SW 1271 (cell line): ENCODE measurements at places on chromosomes 11 and 22.

- no peak for DNase-seq
Measured at GRCh38 chr22:30253205-30253852, 6.8 kb upstream of the LIF start.

GRCh38 chr11:130112071-130112830 is 42.6 kb downstream of the APLP2 start:
- no peak for DNase-seq

DNA sequence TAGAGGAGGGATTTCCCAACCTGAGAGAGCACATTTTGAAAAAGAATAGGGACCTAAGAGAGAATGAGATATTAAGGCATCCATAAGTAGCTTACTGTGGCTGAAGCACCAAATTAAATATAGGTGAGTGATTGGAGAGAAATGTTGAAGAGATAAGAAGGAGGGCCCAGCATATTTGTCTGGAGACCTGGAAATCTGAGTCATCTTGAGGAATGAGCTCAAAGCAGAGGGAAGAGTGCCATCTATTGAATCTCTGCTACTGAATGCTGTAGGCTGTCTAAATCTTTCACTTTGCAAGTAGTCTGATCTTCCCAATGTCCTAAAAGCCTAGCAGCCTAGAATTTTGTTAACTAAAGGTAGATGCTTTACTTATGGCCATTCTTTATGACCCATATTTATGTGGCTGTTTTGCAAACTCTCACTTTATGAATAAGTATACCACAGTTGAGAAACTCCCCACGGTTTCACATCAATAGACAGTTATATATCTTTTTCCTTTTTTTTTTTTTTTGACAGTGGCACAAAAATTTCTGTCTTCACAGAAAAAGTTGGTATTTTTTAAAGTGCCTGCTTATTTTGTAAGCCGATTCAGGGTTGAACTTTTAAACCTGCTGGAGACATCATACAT is 2093.5 kb downstream of the LRRC4C start:
- DNase-seq, result peak; percentile 37

DNA sequence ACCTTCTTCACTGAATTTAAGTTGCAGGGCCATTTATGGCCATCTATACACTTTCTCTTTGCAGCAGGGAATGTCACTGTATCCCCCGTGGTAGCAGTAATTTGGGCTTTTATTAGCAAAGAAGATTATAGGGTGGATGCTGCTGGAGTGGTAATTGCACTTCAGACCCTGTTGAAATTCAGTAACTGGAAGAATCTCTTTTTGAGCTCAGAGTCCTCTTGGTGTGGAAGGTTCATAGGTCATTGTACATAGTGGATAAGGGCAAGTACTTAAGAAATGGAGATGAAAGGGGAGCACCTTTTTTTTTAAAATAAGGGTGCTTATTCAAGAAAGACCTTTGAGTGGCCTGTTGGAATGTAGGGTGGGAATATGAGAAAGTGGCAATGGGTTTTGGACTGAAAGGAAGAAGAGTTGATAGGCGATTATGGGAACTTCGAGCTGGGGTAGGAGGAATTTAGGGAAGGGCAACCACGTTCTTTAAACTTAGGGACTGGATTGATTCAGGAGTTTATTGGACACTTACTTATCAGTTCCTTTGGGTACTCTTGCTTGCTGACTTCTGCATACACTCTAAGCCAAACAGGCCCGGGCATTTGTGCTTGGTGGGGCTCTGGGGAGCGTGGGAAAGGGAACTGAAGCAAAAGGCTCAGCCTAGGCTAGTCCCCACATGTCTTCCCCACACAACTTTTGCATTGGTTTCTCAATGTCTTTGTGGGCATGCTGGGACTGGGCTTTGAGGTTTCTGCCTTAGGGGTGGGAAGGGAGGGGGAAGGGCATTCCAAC is 26.5 kb downstream of the CTNND1 start:
- DNase-seq, result no peak

DNA sequence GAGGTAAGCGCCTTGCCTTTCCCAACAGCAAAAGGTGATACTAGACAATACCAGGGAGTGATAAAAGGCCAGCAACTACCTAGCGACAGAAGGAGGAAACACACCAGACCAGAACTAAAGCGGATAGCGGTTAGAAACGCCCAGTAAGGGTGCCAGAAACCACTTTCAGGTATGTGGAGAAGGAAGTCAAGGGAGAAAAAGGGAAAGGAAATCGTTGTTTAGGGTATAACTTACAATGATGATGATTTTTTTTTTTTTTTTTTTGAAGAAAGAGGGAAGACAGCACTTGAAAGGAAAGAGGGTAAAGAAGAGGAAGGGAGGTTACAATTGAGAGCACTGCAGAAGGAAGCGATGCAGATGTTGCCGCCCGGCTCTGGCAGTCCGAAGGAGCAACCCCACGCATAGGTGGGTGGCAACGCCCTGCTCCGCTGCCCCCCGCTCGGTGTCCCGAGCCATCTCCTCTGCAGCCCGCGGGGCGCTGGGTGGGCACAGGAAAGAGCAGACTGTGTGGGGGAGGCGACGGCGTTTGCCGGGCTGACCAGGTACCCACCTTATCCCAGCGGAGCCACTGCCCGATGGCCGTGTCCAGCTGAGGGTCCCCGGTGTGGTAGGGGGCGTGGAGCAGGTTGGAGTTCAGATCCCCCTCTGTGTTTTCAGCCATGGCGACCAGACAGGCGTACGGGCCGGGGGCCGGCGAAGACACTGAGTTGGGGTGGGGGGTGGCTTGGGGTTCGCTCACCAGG is 561 bp downstream of the PGM2L1 start:
- DNase-seq, result no peak

- no peak for DNase-seq
Measured at GRCh38 chr11:72844356-72844755, 30.1 kb downstream of the ATG16L2 start.

GRCh38 chr11:59180168-59180776 is 8.3 kb downstream of the DTX4 start:
- no peak for DNase-seq

- DNase-seq, result no peak
Measured at GRCh38 chr11:73384531-73384871, 8.3 kb downstream of the RELT start.

- no peak for DNase-seq
Measured at GRCh38 chr11:8372641-8373381, 109.1 kb upstream of the LMO1 start.

DNA sequence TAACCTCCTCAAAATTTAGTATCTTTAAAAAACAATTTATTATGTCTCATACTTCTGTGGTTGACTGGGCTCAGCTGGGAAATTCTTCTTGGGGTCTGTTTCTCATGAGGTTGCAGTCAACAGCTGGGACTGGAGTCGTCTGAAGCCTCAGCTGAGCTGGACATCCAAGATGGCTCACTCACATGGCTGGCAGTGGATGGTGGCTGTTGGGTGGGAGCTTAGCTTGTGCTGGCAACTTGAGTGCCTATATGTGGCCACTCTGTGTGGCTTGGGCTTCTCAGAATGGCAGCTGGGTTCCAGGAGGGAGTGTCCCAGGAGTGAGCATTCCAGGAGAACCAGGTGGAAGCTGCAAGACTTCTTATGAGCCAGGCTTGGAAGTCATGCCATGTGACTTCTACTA is 13.2 kb downstream of the THY1 start:
- DNase-seq, result no peak

- no peak for DNase-seq
Measured at GRCh38 chr11:61900251-61900650, 8.9 kb upstream of the FADS3 start.

DNA sequence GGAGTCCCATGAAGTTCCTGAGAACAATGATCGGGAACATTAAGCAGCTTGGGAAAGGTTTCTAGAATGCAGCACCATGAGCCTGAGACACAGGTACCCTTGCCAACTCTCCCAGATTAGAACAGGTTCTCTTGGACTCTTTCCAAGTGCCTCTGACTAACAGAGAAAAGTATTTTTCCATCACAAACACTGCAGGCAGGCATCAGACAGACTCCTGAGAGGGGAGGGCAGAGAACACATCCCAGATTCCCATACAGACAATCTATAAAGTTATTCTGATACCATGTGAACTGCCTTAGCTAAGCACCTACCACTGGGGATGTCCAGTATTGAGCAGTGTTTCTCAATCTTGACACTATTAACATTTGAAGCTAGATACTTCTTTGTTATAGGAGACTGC is 27.3 kb downstream of the SERGEF start:
- no peak for DNase-seq

DNA sequence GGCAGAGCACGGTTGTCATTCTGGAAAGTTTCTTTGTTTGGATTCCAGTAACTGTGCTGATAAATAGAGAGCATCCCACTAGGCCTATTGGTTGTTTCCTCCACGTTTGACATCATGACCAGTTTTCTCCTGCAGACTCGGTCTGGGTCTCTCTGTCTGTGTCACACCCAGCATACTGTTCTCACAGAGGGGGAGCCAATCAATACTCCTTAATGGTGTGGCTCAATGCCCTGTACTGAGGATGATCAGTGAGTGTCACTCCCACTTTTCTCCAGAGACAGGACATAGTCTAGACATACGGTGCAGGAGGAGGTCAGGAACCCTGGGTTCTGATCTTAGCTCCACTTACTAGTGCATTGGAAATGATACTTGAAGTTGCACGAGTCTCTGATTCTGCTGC is 88.2 kb upstream of the BLID start:
- DNase-seq, result no peak

- peak; percentile 27 for DNase-seq
Measured at GRCh38 chr11:8070417-8071115, 10.4 kb upstream of the TUB start.

DNA sequence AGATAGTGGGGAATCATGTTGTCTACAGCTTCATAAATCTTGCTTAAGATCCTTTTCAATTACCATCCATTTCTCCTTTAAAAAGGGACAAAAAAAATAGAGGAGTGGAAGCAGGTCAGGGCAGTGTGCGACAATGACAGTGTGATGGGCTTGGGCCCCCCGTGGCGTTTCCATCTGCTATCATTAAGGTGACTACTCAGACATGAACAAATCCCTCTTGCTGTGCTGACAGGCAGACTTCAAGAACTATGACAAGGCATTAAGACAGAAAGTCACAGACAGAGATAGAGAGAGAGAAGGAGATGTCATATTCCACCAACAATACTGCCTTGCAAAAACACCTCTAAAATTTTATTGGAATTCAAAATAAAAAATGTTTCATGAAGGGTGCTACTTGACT is 263.2 kb downstream of the DCDC1 start:
- DNase-seq, result no peak

- no peak for DNase-seq
Measured at GRCh38 chr11:81987829-81988472, 745.7 kb downstream of the FAM181B start.

DNA sequence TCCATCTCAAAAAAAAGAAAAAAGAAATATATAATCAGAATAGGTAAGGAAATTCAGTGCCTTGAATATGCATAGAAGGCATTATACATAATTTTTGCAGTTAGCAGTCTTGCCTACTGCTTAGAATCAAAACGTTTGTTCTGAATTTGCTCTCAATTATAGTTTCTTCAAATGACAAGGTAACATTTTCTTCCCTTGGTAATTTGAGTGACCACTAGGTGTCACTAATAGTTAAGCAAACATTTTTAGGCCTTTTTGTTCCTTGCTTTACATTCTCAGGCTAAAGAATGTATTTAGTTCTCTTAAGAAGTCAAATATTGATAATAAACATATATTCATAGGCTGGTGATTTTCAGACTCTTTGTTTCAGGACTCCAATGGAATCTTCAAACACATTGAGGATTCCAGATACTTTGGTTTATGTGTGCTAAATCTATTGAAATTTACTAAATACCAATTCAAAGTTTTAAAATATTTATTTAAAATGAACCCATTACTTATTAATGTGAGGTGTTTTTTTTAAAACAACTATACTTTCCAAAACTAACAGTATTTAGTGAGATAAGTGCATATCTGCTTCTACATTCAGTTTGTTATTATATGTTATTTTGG is 55.0 kb upstream of the DEPDC7 start:
- DNase-seq, result no peak

- no peak for DNase-seq
Measured at GRCh38 chr11:115134926-115135325, 369.3 kb downstream of the CADM1 start.

DNA sequence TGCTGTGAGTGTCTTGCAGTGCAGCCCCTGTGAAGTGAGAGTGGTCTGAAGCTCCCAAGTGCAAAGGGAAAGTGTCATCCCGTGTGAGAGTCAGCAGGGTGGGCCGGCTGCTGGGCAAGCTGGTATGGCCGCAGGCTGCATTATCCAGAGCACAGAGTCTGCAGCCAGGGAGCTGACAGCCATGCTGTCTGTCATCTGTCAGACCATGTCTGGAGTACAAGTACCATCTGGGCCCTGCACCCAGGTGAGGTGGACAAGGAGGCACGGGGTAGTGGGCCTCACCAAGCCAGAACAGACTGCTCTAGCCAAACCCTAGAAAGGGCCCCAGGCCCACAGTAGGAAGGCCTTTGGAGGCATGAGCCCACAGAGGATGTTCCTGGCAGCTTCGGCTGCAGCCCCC is 20.2 kb downstream of the LMO1 start:
- DNase-seq, result no peak

DNA sequence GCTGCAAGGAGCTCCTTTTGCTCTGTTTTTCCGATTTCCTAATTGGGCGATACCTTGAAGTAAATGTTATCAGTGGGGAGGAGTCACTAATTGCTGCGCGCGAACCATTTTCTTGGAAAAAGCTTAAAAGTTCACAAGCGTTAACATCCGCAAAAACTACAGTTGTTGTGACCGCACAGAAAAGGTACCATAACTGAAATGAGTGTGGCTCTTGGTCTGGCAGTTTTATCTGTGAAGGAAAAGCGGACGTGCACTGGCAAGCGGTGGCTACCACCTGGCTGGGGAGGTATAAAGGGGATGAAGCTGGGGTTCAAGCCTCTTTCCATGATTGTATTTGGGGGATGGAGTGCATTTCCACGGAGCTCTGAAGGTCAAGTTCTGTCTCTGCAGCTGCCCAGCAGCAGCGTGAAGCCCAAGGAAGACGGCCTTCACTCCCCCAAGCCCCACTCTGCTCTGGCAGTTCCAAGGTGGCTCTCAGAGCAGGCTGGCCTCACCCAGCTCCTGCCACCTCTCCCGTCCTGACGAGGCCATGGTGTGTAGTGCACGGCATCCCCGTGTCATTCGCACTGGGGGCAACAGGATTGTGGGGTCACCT is 27.5 kb downstream of the MOV10L1 start:
- DNase-seq, result no peak

DNA sequence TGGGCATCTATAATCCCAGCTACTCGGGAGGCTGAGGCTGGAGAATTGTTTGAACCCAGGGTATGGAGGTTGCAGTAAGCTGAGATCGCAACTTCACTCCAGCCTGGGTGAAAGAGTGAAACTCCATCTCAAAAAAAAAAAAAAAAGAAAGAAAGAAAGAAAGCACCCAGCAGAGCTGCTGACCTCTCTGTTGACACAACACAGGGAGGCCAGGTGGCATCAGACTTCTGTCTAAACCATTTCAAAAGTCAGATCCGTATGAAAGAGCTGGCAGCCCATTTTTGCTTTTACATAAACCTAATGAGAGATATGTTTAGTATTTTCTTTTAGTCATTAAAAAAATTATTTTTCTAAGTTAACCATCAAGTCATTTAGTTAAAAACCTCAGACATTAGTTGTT is 64.4 kb upstream of the RRM1 start:
- DNase-seq, result no peak
